ENCODE measurements at places on chromosomes 3 and 15. TPM values are rescaled to one million over a fixed set of nuclear protein-coding genes. Genes with fewer than 3 reads are reported as not detected.

MYRIP gene
- total RNA-seq, result 26.7 TPM

CCR1 gene
- total RNA-seq, result 72.0 TPM

NR2F2 gene
- 107 TPM for total RNA-seq

TNFSF10 gene
- total RNA-seq, result 62.0 TPM

GPR160 gene
- 52.2 TPM for total RNA-seq

VGLL3 gene
- 2.5 TPM for total RNA-seq

FOXB1 gene
- not detected for total RNA-seq

MESP2 gene
- total RNA-seq, result not detected

FOXL2NB gene
- total RNA-seq, result not detected

CHL1 gene
- total RNA-seq, result 20.6 TPM

POLQ gene
- total RNA-seq, result 2.4 TPM

GPR62 gene
- total RNA-seq, result not detected

DET1 gene
- total RNA-seq, result 9.9 TPM

CSPG5 gene
- total RNA-seq, result 0.34 TPM

TP63 gene
- total RNA-seq, result 0.59 TPM

ITIH4 gene
- total RNA-seq, result 27.4 TPM

SLC2A2 gene
- not detected for total RNA-seq

All from spleen (tissue), 13 donors.